Caco-2 (cell line): ENCODE measurements at places on chromosomes 12 and 14. TPM values are rescaled to one million over a fixed set of nuclear protein-coding genes. Genes with fewer than 3 reads are reported as not detected.
A peak's percentile ranks its signal among the peaks of the same experiment; 100 is the strongest.

GRCh38 chr12:43776498-43776897, 17.7 kb downstream of the IRAK4 start:
- no peak for DNase-seq
- no peaks in the 10 kb centered on the region for H3K36me3 ChIP-seq
- no peak overlapping the region for H3K27ac ChIP-seq
- H3K4me3 ChIP-seq, result no peak overlapping the region
- no peaks in the 10 kb centered on the region for H3K4me1 ChIP-seq

DNA sequence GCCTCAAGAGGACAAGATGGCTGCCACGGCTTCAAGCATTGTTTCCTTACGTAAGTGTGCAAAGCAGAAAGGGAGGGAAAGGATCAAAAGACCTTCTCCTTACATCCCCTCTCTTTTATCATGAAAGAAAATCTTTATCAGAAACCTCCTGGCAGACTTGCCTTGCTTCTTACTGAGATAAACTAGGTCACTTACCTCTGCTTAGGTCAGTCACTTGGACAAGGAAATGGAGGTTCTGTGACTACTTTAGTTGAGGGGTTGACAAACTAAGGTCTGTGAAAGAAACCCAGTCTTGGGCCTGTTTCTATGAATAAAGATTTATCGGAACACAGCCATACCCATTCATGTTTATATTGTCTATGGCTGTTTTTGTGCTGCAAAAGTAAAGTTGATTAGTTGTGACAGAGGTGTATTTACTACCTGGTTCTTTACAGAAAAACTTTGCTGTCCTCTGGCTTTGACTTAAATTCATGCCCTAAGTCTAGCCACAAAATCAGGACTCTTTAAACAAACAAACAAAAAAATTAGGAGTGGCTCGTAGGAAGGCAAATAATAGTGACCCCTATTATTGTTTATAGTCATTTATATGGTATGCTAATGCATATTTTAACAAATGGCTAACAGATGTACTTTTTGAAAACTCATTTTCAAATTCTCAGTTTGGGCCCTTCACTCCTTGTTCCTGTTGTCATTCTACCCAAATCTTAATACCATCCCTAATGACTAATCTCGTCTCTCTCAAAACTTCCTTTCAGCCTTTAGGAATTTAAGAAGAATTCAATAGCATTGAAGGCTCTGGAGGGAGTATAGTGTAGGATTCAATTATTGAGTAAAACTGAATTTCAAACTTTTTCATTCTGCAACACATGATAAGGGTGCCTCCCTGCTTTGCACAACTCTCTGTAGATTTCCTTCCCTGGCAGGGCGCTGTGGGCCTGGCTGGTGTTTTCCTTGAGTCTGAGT, 42.0 kb upstream of the ATP2B1 start:
- H3K4me3 ChIP-seq, result no peak overlapping the region
- no peak for DNase-seq
- no peaks in the 10 kb centered on the region for H3K36me3 ChIP-seq
- H3K4me1 ChIP-seq, result peaks cover 13% of the 10 kb centered on the region; the same call in 1 of the 2 replicates
- H3K27me3 ChIP-seq, result no peaks in the 10 kb centered on the region

Gene MCRS1
- total RNA-seq, result 115 and 122 TPM in 2 replicates

- peaks cover 18% of the 10 kb centered on the region for H3K4me1 ChIP-seq
- no peaks in the 10 kb centered on the region for H3K27me3 ChIP-seq
- H3K27ac ChIP-seq, result peak overlapping the region; percentile 94
- H3K4me3 ChIP-seq, result no peak overlapping the region
- DNase-seq, result no peak
- peaks cover 11% of the 10 kb centered on the region for H3K36me3 ChIP-seq
Observed at GRCh38 chr12:53454707-53455106, 2.8 kb downstream of the PCBP2 start.

DNA sequence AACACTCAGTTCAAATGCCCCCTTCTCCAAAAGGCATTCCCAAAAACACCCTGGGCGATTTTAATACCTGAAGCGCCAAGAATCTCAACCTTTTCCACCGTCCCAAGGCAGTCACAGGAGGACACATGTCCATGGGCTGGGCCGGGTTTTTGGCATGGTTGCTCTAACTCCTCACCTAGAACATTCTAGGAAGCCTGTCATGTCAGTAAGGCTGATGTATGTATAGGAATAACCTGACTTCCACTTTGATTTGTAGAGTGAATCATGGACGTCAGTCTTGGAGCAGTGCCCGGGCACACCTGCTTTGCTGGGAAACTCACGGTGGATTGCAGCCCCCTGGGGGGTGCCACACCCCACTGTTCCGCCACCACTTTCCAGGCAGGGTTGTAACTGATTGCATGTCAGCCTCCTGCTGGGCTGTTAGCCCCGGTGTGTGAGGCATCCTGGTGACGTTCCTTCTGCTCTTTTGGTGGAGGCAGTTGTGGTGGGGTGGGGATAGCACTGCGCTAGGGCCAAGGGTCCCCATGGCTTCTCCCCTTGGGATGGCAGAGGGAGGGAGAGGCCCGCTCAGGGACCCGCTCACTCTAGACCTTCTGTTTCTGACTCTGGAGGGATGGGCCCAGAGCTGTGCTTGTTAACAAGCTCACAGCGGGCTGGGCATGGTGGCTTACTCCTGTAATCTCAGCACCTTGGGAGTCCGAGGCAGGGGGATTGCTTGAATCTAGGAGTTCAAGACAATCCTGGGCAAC, 35.2 kb upstream of the FAM181A start:
- no peak overlapping the region for H3K27ac ChIP-seq
- no peaks in the 10 kb centered on the region for H3K27me3 ChIP-seq
- DNase-seq, result no peak
- H3K36me3 ChIP-seq, result no peaks in the 10 kb centered on the region

GRCh38 chr12:115103884-115104883, 420.2 kb upstream of the TBX3 start:
- H3K27ac ChIP-seq, result no peak overlapping the region
- DNase-seq, result no peak
- no peaks in the 10 kb centered on the region for H3K36me3 ChIP-seq
- H3K27me3 ChIP-seq, result no peaks in the 10 kb centered on the region

Gene CD163
- 0.20 and 1.4 TPM in 2 replicates for total RNA-seq
